ENCODE measurements at places on chromosomes 2 and 18.
A peak's percentile ranks its signal among the peaks of the same experiment; 100 is the strongest.

GRCh38 chr2:195657634-195658540 is 861 bp downstream of the SLC39A10 start:
- peak; percentile 52 for DNase-seq

DNA sequence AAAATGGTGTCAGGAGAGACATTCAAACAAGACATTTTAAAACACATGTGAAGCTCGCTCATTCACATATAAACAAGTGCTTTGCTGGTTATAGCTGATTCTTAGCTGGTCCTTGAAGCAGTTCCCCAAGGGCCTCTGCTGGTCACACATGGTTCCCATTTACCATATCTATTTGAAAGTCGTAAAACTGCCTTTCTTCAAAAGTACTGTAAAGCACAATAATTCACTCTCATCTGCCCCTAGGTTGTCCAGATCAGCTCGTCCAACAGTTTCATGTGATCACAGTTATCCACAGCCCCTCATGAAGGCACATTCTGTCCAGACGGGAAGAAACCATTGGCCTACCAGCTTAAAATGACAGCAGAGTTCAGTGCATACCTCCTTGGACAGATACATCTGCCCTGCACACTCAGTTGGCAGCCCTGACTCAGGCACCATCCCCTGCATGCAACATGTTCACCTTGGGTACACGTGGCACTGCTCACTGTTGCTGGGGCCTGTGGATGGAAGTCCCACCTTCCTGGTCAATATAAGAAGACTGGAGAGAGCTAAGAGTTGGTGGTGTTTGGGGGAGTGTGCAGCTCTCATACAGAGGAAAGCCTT is 108.0 kb upstream of the HAAO start:
- no peak for DNase-seq

- no peak for DNase-seq
Observed at GRCh38 chr2:8543060-8543382, 138.8 kb upstream of the ID2 start.

DNA sequence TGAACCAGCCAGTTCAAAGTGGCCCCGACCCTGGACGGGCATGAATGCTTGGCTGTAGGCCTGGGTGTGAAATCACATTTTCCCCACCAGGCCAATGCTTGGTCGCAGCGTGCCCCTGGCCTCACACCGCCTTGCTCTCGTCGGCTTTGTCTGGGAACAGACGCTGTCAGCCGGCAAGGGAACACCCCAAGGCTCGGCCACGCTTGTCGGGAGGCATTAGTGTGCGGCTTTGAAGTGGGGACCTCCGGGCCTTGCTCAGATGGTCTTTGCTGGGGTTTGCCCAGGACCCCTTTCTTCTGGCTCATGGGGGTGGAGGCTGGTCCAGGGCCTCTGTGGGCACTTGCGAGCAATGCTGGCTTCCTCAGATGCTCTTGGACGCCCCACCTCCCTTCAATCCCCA is 79.1 kb downstream of the INHBB start:
- DNase-seq: no peak

DNA sequence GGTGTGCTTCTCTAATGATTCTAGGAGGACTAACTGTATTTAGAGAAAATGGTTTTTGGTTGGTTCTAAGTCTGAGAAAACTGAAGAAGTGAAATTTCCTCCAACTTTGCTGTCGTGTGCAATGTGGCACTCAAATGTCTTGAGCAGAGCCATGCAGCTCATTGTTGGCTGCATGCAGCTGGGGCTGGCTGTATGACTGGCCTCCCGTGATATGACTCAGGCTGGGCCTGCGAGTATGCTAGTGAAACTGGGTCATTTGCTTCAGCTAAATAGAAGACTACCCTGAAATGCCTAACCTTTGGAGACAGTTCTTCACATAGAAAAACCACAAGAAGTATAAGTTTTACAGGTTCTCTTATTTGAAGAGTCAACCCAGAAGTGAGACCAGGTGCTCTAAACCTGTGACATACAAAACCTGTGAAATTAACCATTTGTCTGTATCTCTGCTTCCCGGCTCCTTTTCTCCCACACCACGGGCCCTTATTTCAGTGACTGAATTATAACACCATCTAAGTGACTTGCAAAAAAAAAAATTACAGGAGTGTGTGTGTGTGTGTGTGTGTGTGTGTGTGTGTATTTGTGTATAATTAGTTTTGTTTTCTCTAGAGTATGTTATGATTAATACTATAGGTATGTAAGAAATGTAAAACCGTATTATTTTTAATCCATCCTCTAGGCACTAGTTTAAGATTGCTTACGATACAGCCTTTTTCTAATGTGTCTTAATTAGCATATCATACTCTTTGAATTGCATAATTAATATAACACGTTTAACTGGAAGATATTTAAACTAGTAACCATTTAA is 15.9 kb downstream of the POLI start:
- no peak for DNase-seq

DNA sequence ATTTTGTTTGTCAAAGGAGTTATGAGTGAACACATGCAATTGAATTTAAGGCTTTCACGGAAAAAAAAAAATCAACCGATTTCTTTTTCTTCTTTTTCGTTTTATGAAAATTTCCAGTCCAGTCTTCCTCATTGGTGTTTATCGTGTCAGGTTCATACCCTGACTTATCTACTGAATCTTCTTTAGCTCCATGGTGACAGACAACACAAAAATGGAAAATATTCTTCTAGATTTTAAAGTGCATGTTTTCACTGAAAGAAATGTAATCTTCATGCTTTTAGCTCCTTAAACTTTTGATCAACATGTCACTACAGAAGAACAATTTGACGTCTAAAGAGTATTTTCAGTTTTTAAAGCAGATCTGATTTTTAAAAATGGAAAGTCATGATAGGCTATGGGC is 14.7 kb downstream of the KCNE4 start:
- DNase-seq: no peak

DNA sequence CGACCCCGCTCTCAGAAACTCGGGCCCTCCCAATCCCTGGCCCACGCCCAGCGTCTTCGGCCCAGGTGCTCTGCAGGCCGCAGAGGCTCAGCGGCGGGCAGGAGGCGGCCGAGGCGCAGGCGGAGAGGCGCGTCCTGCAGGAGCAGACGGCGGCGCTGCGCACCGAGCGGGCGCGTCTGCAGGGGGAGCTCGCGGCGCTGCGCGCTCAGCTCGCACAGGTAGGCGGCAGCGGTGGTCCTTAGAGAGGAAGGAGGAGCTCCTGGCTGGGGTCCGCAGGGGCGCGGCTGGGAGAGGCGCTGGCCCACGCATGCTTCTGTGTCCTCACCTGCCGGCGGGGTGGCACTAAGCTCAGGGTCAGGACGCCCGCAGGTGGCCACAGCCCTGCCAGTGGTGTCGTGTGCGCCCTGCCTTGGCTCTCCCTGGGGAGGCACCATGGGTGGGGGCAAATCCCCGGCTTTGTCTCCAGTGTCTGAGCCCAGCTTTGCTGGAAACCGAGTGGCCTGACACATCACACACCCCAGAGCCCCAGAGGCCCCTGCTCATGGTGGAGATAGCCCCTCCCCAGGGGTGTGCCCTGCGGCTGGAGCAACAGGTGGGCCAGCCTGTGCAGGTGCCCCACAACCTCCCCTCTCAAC is 14.9 kb upstream of the SNED1 start:
- DNase-seq: no peak

GRCh38 chr2:211093743-211094303 is 537.4 kb downstream of the CPS1 start:
- no peak for DNase-seq

- no peak for DNase-seq
Observed at GRCh38 chr18:32439241-32439640, 31.4 kb downstream of the GAREM1 start.

Data from activated T-helper 1 cell treated with anti-CD3 and anti-CD28 coated beads, Interleukin-2, amount 50 U/mL, for 16 hours (primary cell).